Neural crest cell (in vitro differentiated cells): ENCODE measurements at places on chromosomes 2 and 18.

DNA sequence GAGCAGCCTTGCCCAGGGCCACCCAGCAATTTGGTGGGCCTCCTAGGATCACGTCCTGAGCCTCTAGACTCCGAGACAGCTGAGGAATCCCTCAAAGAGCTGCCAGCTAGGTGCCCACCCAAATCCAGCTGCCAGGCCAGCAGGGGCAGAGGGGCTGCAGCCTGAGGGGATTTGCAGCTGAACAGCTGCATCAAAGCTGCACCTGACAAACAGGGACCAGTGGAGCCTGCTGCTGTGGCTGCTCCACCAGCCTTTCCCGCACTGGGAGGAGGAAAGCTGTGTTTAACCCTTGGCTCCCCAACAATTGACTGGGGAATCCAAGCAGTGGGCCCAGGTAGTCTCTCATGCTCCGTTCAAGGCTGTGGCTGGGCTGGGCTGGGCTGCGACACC lies 8.2 kb downstream of the ADRA2B start:
- no peak for DNase-seq

DNA sequence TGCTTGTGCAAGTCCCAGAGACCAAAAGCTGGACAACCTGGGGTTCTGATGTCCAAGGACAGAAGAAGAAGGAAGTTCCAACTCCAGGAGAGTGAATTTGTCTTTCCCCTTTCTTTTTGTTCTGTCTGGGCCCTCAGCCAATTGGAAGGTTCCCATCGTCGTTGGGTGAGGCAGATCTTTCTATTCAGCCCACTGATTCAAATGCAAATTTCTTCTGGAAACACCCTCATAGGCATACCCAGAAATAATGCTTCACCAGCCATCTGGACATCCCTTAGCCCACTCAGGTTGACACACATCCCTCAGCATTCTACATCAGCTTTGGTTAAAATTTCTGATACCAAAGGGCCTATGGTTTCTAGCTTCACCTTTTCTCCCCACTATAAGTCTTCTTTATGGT lies 156.5 kb downstream of the SP3 start:
- DNase-seq: no peak

GRCh38 chr2:26346454-26347053 lies at the start of gene ADGRF3:
Gene ADGRF3, minus strand, starts transcription at chr2:26346789. Its CDS starts 555 bp downstream, at chr2:26346234.
- peak; percentile 45 for DNase-seq

DNA sequence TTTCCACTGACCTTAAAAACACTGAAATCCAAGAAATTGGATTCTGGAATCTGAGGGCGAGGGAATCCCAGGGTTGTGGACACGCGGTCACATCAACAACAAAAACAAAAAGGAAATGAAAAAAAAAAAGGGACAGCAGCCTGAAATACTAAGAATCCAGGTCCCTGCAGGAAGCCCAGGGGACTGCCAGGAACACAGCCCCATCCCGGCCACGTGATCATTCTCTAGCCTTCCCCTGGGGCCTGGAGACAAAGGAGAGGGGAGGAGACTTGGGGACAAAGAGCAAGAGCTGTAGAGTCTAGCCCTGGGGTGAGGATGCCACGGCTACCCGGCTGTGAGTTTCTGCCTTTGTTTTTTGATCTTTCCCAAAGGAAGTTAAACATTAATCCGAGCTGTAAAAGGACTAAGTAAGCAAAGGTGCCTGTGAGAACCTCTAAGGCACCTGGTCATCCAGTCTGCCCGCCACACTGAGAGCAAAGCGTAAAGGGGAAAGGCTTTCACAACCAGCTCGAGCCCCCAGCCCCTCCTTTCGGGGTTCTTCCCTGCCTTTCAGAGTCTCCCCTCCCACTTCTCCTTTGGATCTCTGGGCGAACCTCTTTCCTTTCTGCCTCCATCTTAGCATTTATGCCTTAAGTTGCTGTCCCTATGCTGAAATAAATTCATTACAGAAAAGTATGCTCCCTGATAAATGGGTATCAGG lies 57.9 kb upstream of the MSH2 start:
- peak; percentile 87 for DNase-seq

GRCh38 chr2:36650031-36650829 lies 46.3 kb upstream of the VIT start:
- no peak for DNase-seq

DNA sequence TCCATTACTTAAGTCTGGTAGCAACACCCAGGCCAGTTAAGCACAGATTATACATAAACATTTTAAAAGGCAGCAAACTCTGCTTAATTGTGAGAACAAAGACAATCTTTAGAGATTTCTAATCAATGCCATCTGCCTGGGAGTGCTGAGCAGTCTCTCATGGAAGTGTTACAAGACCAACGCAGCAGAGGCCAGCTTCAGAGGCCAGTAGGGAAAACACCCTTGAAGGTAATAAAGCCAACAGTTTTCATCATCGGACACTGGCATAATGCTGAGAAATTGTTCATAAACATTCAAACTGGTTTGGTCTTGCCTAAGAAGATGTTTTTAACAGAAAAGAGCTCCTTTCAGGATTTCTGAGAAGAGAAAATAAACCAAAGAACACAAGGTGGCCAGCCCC lies 35.0 kb downstream of the EPB41L3 start:
- no peak for DNase-seq

DNA sequence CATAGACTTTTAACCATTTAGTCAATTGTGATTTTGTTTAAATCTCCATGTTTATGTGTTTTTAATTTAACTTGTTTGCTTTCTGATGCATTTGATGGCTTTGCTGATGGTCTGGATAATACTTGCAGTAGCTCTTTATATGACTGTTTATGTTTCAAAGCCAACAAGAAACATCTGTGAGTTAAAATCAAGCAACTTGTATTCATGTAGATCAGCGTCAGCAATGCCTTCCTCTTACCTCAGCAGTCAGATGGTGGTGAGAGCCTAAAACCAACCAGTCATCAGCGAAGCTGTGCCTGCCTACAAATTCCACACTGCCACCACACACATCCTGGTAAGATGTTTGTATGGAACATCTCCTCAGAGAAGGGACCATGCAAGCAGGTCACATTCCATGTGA lies 231.9 kb downstream of the PTGR3 start:
- DNase-seq: no peak

- no peak for DNase-seq
Measured at GRCh38 chr2:154238252-154238651, 366.5 kb downstream of the GALNT13 start.

DNA sequence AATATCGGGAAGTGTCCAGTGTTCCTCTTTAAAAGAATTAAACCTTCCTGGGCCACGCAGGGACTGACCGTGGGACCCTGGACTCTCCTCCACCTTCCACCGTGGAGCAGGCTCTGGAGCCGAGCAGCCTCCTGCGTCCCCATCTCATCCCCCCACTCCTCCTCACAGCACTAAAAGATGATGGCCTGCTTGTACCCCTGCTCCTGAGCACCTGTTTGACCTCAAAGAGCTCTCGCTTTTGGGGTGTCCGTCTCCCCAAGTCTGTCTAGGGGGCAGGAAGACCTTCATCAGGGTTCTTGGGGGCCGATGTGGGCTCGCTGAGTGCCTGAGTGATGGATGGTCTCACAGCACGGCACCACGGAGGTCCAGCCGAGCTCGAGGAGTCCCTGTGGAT lies 1.2 kb upstream of the SDC1 start:
- no peak for DNase-seq

DNA sequence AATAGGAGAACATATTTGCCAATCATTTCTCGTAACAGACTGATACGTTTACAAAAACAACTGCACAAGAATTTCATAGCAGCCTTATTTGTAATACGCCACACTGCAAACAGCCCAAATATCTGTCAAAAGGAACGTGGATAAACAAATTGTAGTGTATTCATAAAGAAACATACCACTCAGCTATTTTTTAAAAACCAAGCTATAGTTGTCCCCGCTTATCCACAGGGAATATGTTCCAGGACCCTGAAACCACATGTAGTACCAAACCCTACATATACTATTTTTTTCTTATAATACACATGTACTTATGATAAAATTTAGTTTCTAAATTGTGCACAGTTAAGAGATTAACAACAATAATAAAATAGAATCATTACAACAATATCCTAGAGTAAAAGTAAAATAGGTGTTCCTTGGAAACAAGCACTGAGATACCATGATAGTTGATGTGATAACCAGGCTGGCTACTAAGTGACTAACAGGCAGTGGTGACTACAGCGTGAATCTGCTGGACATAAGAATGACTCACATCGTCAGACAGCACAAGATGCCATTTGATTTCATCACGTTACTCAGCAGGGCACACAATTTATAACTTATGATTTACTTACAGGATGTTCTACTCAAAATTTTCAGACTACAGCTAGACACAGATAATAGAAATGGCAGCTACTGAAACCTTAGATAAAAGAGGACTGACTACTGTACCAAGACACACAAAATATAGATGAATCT lies 367.4 kb downstream of the NCKAP5 start:
- DNase-seq: no peak

DNA sequence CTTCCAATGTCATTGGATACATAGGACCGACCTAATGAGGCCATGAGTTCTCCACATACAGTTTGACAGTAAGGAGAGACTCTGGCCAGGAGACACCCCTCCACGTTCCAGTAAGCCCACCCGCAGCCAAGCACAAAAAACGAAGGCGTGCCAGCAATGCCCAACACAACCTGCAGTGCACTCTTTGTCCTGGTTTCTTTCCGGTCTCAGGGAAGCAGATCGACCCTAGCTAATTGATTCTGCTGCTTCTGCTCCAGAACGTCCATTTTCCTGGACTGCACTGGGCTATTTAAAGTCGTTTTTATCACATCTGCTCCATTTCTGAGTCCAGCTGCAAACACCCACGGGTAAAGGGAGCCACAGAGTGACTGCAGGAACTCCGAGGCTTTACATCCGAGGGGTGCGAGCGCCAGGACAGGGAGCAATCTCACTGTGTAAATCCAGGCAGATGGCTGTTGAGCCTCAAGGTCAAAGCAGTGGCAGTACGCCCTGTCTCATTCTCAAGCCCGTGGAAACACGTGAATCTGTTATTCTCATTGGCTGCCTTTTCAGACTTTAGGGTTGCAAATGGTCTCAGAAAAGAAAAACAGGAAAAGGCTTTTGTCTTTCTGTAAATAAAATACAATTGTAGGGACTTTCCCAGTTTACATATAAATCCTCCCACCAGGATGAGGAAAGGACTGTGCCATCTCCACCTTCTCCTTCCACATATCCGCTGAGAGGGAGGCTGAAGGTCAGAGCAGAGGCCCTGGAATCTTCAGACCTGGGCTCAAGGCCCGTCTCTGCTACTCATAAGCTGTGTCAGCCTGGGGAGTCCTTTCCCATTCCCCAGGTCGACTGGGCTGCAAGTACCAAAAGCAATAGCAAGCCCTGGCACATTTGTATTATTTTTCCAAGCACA lies 40.7 kb downstream of the TMEM163 start:
- no peak for DNase-seq

DNA sequence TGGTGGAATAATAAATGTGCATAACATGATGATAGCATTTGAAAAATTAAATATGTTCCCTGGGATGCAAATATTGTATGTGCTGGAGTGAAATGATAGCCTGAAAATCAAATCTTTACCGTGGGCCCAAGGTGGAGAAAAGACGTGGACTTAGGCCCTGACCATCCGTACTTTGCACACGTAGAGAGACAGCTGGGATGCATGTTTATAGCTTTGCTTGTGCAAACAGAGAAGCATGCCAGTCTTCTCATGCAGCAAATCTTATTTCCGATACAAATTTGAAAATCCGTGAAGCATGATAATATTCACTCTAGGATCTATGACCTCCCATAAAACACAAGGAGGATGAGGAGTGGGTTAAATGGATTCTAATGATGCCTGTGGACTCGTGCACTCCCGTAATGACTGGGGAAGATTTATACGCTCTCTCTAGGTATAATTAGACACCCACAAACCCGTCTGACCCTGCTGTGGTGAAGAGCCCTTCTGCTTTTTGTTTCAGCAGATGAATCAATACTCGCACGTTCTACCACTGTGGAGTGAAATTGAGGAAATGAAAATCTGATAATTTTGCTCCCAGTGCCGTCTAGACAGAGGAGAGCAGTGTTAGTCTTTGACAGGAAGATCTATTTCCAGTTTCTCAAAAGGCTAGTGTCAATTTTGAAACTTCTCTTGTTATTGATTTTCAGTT lies 810.3 kb upstream of the SALL3 start:
- no peak for DNase-seq

DNA sequence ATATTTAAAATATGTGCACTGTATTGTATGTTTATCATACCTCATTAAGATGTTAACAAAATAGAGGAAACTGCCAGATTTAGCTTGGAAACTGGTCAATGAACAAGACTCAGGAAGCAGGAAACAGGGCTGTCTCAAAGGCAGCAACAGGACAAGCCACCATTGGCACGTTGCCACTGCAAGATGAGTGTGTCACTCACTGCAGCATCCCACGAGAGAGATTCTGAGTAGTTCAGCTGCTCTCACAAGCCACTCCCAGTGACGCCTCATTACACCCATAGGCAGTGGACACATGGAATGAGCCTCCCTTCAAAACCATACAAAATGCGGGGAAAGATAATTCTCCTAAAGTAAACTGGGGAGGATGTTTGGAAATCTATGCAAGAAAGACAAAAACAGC lies 181.9 kb upstream of the DLGAP1 start:
- no peak for DNase-seq

GRCh38 chr18:5057386-5058348 lies 139.4 kb downstream of the AKAIN1 start:
- peak; percentile 71 for DNase-seq

DNA sequence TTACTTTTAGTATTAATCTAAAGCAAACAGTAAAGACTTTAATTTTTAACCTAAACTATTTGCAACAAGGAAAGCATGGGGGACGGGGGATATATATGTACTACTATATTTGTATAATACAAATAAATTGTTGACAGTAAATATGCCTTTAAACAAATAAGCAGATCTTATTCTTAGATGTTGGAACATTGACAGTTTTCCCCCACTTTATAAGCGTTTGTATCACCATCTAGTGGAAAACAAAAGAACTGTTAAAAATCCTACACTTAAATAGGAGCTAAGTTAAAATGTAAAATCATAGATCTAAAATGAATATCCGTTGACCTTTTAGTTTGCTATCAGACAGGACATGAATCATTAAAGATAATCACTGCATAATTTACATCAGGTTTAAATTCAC lies 50.0 kb downstream of the RBBP8 start:
- no peak for DNase-seq

GRCh38 chr2:1854729-1855547 lies 110.6 kb upstream of the PXDN start:
- DNase-seq: peak; percentile 46

DNA sequence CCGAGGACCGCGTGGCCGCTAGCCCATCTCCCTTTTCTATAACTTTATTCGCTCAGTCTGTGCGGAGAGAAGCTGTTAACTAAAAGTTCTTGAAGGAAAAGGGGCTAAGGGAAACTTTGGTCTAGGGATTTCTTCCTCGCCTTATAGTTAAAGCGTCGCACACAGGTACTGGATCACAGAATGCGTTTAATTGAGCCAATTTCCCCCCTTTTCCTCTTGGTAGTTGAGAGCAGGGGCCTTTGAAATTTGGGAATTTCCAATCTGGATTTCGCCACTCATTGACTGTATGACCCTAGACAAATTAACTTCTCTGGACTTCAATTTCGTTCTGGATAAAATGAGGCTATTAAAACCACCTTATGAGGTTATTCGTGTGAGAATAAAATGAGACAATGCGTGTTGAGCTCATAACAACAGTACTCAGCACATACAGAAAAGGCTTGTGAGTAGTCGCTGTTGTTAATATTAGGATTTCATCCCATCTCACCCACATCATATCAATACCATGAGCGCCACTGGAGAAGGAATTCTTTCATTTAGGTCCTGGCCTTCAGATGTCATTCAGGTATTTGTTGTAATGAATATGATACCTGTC lies 763 bp upstream of the OLA1 start:
- DNase-seq: no peak
